ENCODE measurements at places on chromosomes 13 and 19. TPM values are rescaled to one million over a fixed set of nuclear protein-coding genes. Genes with fewer than 3 reads are reported as not detected.

GRCh38 chr19:39205449-39205764, 1.3 kb upstream of the SYCN start:
- peaks cover 5% of the 10 kb centered on the region for H3K27me3 ChIP-seq
- H3K4me3 ChIP-seq, result no peak overlapping the region
- H3K36me3 ChIP-seq, result no peaks in the 10 kb centered on the region
- H3K4me1 ChIP-seq, result peaks cover 14% of the 10 kb centered on the region
- H3K27ac ChIP-seq, result no peak overlapping the region

ATP8B3 gene
- total RNA-seq, result 2.5 TPM

GRCh38 chr13:36766295-36766694, 52.7 kb upstream of the RFXAP start:
- peaks cover 6% of the 10 kb centered on the region for H3K27me3 ChIP-seq
- H3K4me1 ChIP-seq, result peaks cover 9% of the 10 kb centered on the region
- H3K36me3 ChIP-seq, result peaks cover 15% of the 10 kb centered on the region
- no peak for DNase-seq

MRPL34 gene
- total RNA-seq, result 80.7 TPM

- DNase-seq, result no peak
- H3K27ac ChIP-seq, result no peak overlapping the region
- H3K27me3 ChIP-seq, result no peaks in the 10 kb centered on the region
- no peak overlapping the region for H3K4me3 ChIP-seq
These were observed 78.7 kb downstream of the IPO5 start for GRCh38 chr13:98032168-98032567.
